Fibroblast of villous mesenchyme (primary cell): ENCODE measurements at places on chromosomes 5 and 9. TPM values are rescaled to one million over a fixed set of nuclear protein-coding genes. Genes with fewer than 3 reads are reported as not detected.
A peak's percentile ranks its signal among the peaks of the same experiment; 100 is the strongest.

DNA sequence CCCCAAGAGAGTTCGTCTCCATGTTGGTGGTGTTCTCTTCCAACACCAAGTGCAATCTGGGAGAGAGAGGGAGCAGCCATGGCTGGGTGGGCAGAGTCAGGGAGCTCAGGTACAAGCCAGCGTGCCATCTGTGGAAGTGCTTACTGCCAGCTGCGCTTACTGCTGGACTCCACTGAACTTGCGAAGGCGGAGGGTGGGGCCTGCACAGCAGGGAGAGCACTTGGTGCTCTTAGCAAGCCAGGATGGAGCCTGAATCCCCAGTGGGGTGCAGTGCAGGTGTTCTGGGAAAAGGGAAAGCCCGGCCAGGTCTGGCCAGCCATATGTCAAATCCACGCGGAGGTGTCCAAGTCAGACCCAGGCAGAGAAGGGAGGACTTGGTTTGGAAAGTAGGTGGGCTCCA is 142.0 kb downstream of the FANCC start:
- no peak for DNase-seq

GRCh38 chr9:137130176-137130755 is 8.7 kb upstream of the GRIN1 start:
- peak; percentile 9 for DNase-seq

DNA sequence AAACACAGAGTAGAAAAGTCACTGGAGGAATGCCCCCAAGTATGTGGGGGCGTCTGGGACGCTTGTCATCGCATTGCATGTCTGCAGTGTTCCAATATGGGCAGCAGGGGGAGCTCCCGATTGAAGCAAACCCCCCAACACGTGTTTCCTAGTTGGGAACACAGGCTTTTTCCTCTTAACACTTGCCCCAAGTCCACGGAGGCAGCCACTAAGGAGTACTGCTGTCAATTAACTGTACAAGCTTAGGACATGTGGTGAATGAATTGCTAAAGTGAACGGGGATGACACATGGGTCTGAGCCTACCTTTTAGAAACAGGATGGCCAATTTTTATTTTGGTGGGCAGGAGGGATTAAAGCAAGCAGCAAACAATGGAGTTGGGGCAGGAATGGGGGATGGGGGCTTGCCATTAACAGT is 2.2 kb downstream of the GABRB2 start:
- peak; percentile 21 for DNase-seq

GRCh38 chr9:111039231-111039906 is 1.1 kb upstream of the LPAR1 start:
- no peak for DNase-seq

DNA sequence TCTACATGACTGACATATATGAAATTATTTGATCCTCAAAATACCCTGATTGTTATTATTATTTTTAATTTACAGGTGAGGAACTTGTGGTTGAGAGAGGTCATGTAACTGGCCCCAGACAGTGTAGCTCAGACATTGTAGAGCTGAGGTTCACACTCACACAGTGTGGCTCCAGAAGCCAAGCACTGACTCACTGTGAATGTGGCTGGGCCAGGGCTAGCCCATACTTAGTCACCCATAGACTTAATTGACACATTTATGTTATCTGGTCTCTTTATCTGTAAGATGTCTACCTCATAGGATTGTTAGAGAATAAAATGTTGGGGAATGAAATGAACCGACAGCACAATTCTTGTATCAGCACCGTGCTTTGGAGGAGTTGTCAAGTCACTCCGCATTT is 24.9 kb upstream of the CCDC112 start:
- DNase-seq, result peak; percentile 33

DNA sequence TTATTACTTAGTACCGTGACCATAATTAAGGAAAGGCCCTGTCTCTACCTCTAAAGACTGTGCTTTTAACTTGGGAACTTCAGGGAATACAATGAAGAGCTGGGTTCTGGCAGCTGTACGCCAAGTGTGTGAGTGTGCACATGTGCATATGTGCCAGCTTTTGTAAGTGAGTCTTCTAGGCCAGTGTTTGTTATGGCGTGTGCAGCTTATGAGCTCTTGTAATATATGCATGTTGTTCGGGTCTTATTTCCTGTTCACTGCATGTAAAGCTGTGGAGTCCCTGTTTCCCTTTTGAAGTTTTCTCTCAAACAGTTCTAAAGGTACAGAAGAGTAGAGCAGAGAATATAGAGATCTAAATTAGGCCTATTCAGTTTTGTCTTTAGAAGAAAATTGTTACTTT is 30.5 kb downstream of the TGFBR1 start:
- no peak for DNase-seq

- peak; percentile 43 for DNase-seq
Measured at GRCh38 chr5:38403406-38403805, 145.0 kb downstream of the EGFLAM start.

- DNase-seq, result no peak
Measured at GRCh38 chr9:131748411-131748955, 8.6 kb upstream of the RAPGEF1 start.

DNA sequence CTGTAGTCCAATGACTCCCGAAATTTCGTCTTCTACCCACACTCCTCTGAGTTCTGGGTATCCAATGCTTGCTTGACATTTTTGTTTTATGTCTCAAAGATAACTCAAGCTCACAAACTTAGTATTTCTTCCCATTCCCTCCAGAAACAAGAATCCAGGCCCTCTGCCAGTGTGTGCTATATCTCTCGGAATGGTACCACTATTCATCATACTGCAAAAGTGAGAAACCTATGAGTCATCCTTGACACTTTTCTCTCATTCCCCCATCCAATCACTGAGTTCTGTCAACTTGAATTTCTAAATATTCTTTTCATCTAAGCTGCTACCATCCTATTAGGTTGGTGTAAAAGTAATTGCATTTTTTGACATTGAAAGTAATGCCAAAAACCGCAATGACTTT is 9.8 kb downstream of the SLC12A2 start:
- no peak for DNase-seq

GRCh38 chr9:21031091-21031807 is at the start of gene HACD4:
HACD4 (minus strand) TSS chr9:21031640; CDS start chr9:21031590, 50 bp downstream.
- peak; percentile 56 for DNase-seq

The PDCD1LG2 gene
- total RNA-seq, result 31.6 and 59.6 TPM in 2 replicates

The ERAP2 gene
- 15.8 and 64.8 TPM in 2 replicates for total RNA-seq

The CSF1R gene
- total RNA-seq, result under 0.01 TPM in 2 replicates

The PCDHGA8 gene
- total RNA-seq, result 3.0 and 3.2 TPM in 2 replicates

The GABRA1 gene
- total RNA-seq, result not detected in 2 replicates

The CYLC2 gene
- not detected in 2 replicates for total RNA-seq

The DDX4 gene
- not detected in 2 replicates for total RNA-seq
